ENCODE measurements at places on chromosomes 12 and 14.

DNA sequence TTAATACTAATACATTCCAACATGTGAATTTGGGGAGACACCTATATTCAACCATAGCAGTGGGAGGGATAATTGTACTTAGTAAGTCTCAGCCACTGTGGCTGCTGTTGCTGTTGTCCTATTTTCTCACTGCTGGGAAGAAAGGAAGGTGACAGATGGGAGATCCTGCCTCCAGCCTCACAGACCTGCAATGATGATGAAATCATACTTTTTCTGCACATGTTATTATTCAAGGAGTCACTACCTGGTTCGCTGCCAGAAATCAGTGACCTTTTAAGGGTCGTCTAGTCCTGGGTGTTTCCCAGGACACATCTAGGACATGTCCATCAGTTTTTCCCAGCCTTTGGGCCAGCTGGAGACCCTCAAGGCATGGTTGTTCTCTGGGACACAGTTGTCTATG lies 106.2 kb upstream of the RPH3A start:
- no peak for DNase-seq

- no peak for DNase-seq
These were observed 408.5 kb upstream of the RGS6 start for GRCh38 chr14:71523630-71524319.

DNA sequence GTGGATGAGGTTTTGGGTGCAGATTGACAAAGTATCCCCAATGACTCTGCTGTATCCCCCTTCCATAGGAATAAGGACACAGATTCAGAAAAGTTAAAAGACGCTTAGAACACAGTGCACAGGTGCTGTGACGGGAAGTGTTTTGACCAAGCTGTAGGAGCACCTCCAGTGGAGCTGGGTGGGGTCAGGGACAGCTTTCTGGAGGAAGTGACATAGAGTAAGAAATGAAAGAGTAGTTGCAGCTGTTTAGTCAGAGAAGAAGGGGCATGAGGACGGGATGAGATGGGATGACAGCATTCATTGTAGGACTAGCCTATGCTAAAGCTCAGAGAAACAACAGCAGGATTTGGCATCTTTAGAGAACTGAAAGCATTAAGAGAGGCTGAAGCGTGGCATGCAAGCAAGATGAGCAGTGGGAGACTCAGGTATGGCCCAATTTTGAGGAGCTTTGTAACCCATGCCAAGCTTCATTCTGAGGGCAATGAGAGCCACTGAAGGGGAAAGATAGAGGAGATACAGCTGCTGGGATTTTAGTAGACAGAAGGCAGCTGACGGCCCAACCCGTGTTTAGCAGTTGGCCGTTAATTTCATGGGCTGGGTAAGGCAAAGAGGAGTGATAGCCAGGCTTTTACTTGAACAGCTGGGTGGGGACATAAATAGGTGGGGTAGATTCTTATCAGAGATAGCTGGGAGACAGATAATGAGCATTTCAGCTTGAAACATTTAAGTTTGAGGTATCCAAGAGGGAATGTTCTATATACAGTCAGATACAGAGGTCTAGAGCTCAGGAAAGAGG lies 131.8 kb upstream of the KRAS start:
- no peak for DNase-seq

DNA sequence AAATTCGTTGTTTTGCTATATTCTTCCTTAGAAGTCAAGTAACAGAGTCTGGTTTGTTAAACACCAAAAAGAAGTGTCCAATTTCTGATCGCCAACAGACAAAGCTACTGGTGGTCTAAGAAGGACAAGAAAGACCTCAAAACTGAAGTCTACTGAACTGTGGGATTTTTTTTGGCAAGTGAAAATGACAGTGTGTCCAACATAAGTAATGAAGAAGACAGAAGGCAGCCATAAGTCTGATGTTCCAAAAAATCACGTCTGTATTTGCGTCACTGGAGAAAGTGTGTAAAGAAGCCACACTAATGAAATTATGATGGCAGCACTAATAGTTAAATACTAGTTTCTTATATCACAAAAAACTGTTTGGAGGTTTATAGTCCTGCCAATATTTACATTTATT lies 32.6 kb downstream of the WASHC3 start:
- no peak for DNase-seq

DNA sequence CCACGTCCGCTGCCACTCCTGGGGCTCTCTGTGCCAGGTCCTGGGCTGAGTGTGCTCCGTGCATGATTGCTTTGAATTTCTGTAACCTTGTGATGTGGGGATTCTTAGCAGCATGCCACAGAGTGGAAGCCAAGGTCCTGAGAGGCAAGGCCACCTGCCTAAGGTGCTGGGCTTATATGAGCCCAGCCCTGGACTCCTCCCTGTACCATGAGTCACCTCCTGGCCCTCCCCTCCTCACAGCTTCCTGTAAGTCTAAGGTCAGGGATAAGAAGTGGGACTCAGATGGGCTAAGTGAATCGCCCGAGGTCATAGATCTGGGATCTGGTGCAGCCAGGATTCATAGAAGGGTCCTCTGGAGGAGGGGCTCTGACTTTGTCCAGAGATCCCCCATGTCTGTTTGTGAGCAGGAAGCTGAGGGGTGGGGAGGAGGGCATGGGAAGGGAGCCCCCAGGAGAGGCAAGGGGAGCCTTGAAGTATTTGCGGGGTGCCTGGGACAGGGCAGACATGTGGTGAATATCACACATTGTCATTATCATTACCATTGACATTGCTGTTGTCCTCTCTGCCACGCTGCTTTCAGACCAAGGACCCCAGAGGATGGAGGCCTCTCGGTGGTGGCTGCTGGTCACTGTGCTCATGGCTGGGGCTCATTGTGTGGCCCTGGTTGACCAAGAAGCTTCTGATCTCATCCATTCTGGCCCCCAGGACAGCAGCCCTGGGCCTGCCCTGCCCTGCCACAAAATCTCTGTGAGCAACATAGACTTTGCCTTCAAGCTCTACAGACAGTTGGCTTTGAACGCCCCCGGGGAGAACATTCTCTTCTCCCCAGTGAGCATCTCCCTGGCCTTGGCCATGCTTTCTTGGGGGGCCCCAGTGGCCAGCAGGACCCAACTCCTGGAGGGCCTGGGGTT lies 28.8 kb downstream of the SERPINA3 start:
- DNase-seq = no peak

- no peak for DNase-seq
These were observed 977.5 kb upstream of the LRFN5 start for GRCh38 chr14:40629144-40629543.

DNA sequence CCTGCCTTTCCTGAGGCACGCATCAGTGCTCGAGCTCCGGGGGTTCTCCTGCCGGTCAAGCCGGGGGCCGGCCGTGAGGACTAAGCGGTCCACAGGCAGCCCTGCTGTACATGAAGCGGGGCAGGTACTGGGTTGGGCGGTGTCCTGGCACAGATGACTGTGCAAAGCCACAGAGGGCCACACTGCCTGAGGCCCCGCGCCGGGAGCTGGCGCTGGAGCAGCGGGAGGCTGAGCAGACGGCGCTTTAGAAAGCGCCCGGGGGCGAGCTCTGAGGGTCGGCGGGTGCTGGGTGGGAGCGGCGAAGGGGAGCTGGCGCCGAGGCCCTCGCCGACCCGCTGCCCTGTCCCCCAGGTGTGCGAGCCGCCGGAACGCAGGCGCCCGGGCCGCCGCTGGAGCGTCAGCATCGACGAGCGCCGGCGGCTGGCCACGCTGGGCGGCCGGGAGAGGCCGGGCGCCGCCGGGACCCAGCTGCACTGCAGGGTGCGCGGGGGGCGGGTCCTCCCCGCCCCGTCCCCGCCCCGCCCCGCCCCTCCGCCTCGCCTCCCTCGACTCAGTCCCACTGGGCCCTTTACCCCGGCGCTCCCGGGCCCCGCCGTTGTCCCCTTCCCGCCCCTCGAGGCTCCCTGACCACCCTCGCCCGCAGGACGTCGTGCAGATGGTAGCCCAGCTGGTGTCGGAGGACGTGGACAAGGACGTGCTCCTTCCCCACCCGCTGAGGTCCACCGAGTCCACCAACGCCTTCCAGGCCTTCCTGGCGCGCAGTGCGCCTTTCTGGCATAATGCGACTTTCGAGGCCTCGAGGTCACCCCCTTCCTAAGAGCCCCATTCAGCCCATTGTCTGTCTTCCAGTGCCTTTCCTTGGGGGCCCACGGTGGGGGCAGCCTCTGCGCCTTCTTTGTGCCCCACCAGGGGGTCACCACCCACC lies 8.3 kb upstream of the MTA1 start:
- DNase-seq = peak; percentile 24

GRCh38 chr12:91562476-91562875 lies 379.9 kb upstream of the DCN start:
- DNase-seq = no peak

DNA sequence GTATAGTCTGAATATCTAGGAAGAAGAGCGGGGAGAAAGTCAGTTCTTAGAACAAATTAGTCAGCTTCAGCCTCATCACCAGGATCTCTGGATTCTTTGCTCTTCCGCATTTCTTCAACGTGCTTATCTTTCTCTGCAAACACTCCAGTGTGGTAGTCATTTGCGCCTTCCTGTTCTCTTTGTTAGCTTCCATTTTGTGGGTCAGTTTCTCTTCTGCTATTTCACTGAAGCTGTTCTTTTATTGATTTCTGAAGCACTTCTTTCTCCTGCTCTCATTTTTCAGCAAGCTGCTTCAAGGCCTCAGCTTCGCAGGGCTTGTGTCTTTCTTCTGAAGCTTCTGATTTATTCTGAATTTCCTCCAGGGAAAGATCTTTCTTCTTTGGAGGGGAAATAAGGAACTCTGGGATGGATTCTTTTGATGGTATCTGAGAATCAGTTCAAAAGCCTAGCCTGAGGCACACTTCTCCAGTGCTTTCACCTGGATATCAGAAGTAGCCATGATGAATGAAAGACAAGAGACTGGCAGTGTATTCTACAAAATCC lies 13.5 kb downstream of the AMN1 start:
- DNase-seq = peak; percentile 89

DNA sequence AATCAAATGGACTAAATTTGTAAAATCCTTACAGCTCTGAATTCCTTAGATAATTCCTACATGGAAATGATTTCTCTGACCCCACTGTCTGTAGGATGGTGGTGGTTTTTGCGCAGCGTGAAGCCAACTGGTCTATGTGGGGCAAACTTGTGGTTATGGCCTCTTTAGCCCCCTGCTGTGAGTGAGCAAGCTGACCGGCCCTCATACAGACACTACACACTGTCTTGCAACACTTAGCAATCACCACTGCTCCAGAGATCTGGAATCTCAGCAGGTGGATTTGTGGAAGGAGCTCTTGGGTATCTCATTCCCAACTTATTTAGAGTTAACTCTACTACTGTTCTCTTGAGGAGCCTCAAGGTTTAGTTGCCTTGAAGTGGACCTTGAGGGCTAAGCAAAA lies 70.2 kb downstream of the SCN8A start:
- no peak for DNase-seq

GRCh38 chr12:44968965-44969364 lies 81.9 kb downstream of the DBX2 start:
- no peak for DNase-seq

GRCh38 chr14:25049568-25050268 lies at the start of gene STXBP6:
TSS of gene STXBP6 (minus strand) at chr14:25050147. CDS start at chr14:24974818, 75,329 bp downstream.
- DNase-seq = peak; percentile 39

GRCh38 chr14:78709795-78710557 lies 539.8 kb downstream of the NRXN3 start:
- DNase-seq = no peak

- DNase-seq = peak; percentile 52
These were observed 492.0 kb upstream of the SOX5 start for GRCh38 chr12:24441458-24441857.

- peak; percentile 28 for DNase-seq
These were observed 17.3 kb upstream of the RIN3 start for GRCh38 chr14:92496191-92496857.

DNA sequence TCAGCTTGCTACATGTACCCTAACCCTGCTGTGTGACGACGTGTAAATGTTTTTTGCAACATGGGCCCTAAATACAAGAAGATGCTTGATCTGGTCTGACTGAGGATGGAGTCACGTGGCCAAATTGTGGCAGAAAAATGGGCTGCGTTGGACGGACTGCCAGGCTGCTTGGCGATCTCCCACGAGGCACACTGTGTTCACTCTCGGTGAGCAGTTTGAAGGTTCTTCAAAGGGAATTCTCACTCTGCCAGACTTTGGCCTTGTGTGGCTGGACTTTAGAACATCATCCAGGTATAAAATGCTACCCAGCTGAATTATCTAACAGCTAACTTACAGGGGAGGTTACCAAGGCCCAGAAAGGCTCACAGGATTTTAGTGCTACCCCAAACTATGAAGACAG lies 85.1 kb downstream of the KDM2B start:
- no peak for DNase-seq

DNA sequence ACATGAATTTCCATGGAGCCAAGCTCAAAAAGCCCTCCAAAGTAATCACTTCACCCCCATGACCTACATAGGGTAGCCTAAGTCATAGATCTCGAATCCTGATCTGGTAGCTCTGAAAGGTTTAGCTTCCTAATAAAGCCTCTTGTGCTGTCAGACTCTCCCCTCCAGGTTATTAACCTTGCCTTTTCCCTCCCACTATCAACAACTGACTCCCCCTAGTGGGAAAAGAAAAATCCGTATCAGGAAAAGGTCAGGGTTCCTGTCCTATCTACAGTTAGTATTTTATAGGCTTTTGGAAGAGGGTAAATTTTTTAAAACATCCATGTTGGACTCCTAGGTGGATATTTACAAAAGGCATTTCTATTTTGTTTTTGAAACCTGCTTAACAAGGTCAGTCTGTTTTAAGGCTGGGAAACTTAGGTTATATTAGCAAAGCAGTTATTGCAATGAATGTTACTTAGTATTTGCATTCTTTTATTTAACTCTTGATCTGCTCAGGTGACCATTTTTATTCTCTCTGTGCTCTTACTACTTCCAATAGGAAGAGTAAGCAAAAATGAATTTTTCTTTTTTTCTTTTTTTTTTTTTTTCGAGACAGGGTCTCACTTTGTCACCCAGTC lies 8.0 kb downstream of the YY1 start:
- DNase-seq = peak; percentile 67

- DNase-seq = no peak
These were observed 554.2 kb downstream of the FLRT2 start for GRCh38 chr14:86084097-86084496.

DNA sequence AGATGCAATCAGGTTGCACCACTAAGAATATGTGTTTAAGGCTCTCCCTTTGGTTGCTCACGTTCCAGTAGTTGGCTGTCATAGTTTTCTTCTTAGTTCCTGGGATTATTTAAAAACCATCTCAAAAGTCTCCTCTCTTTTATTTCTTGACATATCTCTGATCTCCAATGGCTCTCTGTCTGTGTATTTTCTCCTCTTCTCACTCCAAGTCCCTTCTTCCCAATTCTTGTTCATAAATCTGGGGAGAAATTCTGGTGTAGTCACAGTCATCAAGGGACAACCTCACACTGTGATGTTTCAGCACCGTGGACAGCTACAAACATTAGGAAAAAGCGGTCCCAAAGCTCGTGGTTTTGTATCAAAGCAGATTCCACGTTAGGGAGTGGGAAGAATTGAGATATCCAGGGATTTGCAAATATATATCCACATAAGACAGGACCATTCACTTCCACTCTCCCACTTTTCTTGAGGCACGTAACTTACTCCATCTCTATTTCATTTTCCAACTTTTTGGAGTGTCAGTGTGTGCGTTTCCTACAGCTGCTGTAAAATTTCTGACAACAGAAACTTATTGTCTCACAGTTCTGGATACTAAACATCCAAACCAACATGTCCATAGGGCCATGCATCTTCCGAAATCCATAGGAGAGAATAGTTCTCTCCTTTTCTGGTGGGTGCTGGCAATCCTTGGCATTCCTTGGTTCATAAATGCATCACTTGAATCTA lies 80.6 kb upstream of the TMEM233 start:
- DNase-seq = no peak

- DNase-seq = no peak
These were observed 178.5 kb downstream of the C12orf42 start for GRCh38 chr12:103317220-103317619.

- peak; percentile 55 for DNase-seq
These were observed 98.4 kb downstream of the EFCAB11 start for GRCh38 chr14:89855961-89856656.

- no peak for DNase-seq
These were observed 509.2 kb downstream of the FLRT2 start for GRCh38 chr14:86039176-86039575.

Measured in endothelial cell of umbilical vein (primary cell).